ENCODE measurements at places on chromosomes 2 and 18.
A peak's percentile ranks its signal among the peaks of the same experiment; 100 is the strongest.

DNA sequence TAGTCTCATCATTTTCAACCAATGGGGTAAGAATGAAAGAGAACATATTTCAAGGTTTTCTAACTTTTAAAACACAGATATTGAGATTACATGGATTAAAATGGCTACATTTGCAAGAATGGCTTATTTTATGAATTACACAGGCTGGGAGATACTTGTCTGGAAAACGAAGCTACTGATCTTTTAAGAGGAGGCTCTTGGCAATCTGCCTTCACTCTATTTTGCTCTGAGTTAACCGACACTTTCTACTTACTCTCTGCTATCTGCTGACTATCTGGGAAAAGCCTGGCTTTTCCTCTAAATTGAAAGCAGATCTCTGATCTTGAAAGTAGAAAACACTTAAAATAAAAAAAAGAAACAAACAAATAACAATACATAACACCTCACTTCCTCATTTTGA lies 325.4 kb upstream of the LINC00305 start:
- DNase-seq, result no peak

DNA sequence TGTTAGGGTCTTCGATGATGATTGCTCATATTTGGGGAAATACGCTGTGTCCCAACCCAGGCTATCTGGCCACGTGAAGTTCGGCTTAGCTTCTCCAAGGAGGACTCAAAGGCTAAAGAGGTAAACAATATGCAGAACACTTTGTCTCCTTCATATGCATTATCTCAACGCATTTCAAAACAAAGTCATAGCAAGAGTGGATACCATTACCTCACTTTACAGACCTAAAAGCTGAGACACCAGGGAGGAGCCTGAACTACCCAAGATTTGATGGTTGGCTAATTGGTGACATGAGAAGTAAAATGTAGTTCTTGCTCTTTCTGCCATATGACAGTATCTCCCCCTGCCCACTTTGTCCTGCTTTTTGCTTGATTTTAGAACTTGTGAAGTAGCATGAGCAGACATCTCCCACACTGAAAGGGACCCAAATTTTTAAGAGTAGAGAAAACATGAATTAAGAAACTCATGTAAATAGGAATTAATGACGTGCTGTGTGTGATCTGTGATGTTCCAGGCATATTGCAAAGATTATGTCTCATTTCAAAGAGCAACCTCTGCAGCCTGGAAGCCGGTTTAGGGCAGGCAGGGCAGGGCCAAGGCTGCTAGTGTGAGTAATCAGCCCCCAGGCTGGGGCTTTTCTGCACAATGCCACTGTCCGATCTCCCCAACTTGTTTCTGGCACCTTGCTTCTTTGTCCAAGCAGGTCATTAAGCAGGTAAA lies 144.5 kb downstream of the BCL11A start:
- DNase-seq, result no peak

- DNase-seq, result no peak
Observed at GRCh38 chr18:41326311-41326710, 628.7 kb upstream of the PIK3C3 start.

DNA sequence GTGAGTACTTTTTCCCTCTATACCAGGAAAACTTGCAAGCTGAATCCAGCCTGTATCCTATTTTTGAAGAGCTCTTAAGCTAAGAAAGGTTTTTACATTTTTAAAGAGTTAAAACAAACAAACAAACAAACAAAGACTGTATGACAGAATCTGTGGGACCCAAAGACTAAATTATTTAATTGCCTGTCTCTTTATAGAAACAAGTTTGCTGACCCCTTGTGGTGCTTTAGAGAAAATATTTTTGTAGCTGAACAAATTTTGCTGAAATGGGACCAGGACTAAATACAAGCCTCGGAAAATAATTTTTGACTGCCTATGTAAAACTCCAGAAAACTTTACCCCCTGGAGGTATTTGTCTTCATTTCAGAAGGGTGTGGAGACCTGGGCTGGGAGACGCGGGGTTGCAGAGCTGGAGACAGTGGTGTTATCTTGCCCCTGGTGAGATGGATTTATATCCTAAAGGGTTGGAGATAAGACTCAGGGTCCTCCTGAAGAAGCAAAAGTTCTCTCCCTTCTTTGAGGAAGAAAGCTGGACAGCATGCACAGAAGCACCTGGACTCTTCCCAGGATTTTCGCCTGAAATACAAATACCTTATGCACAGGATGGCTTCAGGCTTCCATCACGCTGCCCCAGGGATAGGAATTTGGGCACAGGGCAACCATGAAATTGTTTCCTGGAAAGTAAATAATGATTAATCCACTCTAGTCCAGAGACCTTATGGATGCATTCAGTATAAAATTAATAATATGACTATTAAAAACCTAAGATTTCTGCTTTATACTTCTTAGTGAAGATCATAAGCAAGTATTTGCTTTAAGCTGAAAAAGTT lies 54.3 kb downstream of the TMX3 start:
- no peak for DNase-seq

- DNase-seq, result peak; percentile 79
Observed at GRCh38 chr2:239465017-239466001, 64.5 kb upstream of the HDAC4 start.

DNA sequence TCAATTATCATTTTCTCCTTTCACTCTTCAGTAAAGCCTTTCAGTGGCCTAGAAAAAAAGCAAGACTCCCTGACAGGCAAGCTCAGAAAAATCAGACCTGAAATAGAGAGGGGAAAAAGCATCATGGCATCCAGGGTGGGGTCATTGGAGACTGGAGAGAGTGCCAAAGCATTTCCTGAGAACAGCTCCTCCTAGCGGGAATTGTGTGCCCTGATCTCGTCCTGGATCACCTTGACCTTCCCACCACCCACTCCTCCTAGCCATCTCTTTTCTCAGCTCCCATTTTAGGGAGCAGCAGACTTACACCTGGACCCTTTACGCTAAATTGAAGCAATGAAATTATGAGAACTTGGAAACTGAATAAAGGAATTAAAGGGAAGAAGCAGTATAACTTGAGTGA lies 176.6 kb downstream of the VWC2L start:
- DNase-seq, result no peak

- no peak for DNase-seq
Observed at GRCh38 chr2:203498161-203498560, 36.9 kb downstream of the RAPH1 start.

- DNase-seq, result no peak
Observed at GRCh38 chr2:24352664-24353063, 7.7 kb downstream of the ITSN2 start.

DNA sequence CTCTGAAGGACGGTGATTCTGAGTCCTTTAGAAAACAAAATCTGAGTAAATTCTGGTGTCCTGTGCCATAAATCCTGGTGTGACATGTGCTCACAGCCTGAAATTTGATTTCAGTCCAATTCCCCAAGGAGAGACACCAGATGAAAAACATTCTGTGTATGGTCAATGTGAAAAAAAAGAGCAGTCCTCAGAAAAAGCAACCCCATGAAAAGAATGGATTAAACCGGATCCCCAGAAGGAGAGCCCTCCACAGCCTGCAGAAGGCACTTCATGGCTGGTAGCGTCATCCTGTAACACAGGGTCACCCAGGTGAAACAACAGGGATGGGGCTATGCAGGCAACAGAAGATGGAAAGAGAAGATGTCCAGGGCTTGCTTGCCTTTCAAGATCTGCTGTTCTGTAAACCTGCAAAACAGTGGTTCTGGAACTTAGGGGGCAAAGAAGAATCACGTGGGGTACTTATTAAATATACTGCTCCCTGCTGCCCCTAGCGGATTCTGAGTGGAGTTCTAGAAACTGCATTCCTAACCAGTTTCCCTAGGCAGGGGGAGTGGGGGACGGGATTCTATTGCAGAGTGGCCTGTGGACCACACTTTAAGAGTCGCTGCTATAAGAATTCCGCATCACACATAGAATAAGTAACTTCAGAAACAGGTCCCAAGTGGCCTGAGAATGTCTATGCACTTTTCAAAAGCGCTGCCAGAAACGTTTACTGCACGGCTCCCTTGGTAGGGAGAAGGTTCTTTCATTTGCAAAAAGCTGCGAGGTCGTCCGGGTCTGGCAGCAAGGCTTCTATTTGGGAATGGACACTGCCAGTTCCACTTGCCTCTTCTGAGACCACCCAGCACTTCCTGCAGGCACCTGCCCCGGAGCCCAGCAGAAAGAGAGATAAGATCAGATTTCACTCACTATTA lies 118.9 kb upstream of the ARL5A start:
- DNase-seq, result no peak

DNA sequence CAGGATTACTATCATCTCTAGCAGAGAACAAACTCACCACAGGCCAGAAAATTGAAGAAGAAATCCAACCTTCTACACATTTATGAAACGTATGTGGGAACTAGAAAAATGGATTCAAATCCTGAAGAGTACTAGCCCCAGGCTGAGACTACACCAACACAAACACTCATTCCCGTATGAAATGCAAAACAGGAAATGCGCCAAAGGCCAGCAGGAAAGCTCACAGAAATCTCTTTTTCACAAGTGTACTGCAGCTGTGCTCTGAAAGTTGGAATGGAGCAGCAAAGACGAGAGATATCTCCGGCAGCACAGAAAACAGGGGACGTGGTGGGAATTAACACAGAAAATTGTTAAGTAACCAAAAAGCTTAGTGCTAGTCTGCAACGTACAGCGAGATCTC lies 913.5 kb downstream of the TDRD15 start:
- DNase-seq, result no peak

GRCh38 chr2:156356014-156356754 lies 23.7 kb upstream of the NR4A2 start:
- DNase-seq, result no peak

GRCh38 chr18:62632788-62633455 lies 82.4 kb upstream of the PHLPP1 start:
- no peak for DNase-seq

DNA sequence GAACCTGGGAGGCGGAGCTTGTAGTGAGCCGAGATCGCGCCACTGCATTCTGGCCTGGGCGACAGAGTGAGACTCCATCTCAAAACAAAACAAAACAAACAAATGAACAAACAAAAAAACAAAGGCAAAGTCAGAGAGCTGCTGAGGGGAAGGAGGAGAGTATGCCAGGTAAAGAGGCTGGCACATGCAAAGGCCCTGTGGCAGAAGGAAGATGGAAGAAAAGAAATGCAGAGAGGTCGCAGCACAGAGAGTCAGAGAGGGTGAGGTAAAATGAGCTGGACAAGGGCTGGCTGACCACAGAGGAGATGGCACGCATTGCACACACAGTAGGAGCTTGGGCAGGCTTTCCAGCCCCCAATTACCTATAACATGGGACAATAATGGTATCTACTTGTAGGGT lies 47.0 kb downstream of the FAM178B start:
- no peak for DNase-seq

DNA sequence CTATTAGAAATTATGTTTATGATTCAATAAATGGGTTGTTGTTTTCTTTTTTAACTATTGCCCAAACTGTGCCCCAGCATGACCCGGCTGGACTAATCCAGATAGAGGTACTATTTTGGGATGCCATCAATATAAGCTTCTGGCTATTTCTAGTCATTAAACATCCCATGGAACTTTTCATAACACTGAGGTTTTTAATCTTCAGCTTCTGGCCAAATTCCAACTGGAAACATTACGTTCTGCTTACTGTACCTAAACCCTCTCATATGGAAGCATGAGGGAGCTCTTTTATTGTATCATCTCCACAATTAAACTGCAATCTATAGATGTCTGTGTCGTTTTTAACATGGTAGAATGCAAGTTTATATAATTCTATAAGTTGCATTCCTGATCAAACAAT lies 674.7 kb downstream of the ARHGAP15 start:
- no peak for DNase-seq

- no peak for DNase-seq
Observed at GRCh38 chr18:2545155-2545554, 26.1 kb downstream of the METTL4 start.

DNA sequence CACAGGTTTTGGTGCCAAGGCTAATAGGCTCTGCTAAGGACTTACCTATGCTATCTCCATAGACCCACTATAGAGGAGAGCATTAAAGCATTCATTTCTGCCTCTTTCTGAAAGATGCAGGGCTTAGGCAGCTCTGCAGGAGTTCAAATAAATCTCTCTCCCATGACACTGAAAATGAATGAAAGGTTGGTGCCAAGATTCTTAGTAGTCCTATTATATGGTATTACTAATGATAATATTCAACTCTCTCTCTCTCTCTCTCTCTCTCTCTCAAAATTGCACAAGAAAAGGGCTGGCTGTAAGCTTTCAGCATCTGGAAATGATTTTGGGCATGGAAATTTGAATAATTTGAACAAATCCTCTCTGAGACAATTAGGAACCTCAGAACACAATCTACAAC lies 433.7 kb downstream of the MBD2 start:
- no peak for DNase-seq

DNA sequence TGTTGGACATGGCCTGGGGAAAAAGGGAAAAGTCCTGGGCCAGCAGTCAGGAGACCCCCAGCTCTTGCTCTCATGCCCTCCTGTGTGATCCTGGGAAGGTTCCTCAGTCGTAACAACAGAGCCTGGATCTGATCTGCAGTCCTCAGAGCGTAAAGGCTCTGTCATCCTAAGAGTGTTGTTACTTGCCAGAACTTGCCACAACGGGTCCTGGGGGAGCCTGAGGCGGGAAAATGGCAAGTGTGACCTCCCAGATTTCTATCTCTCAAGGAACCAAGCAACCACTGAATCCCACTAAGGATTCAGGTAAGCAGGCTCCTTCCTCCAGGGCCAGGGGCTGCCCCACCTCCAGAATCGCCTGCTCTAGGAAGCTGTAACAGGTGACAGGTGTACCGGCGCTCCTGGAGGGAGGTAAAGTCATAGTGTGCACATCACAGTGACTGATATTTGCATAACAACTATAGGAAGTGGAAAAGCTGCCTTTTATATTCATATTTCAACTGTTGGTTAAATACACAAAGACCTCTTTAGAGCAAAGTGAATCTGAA lies 18.4 kb downstream of the HS1BP3 start:
- DNase-seq, result no peak

GRCh38 chr2:226877491-226877890 lies 41.6 kb downstream of the RHBDD1 start:
- DNase-seq, result no peak

- no peak for DNase-seq
Observed at GRCh38 chr2:28366496-28367282, 26.0 kb upstream of the FOSL2 start.

DNA sequence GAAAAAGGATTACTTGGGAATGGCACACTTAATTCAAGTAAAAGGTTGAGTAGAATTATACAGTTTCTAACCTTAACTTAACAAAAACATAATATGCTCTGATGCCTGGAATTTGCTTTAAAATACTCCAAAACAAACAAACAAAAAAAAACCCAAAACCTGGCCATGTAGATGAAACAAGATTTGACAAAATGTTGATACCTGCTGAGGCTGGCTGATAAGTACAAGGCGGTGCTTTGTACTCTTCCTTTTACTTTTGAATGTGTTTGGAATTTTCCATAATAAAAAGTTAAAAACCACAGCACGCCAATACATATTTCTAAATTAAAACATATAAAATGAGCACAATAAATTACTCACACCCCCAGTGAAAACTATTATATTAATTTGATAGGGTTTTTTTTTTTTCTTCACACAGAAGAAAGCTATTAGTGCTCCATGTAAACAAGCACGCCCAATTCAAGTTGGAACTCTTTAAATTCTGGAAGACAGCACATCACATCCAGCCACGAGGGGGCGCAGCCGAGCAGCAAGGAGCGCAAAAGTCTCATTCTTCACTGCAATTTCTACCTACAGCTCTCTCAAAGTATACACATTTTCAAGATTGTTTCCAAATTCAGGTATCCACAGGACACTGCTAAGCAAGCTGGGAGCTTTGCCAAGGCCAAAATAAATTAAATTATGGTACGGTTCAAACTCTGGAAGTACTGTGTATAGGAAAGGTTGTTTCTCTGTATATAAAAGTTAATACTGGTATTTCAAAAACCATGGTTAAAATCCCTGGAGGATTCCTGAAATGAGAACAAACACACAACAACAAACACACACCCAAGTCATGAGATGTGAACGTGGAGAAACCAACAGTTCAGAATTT lies 7.5 kb downstream of the SERTAD2 start:
- no peak for DNase-seq

Measured in coronary artery (tissue), 2 donors.